Stimulated activated CD8-positive, alpha-beta memory T cell treated with anti-CD3 and anti-CD28 coated beads, Interleukin-12 subunit alpha, Interleukin-12 subunit beta, amount 100 ng/mL, for 4 hours (primary cell): ENCODE measurements at places on chromosomes 16 and 17.

DNA sequence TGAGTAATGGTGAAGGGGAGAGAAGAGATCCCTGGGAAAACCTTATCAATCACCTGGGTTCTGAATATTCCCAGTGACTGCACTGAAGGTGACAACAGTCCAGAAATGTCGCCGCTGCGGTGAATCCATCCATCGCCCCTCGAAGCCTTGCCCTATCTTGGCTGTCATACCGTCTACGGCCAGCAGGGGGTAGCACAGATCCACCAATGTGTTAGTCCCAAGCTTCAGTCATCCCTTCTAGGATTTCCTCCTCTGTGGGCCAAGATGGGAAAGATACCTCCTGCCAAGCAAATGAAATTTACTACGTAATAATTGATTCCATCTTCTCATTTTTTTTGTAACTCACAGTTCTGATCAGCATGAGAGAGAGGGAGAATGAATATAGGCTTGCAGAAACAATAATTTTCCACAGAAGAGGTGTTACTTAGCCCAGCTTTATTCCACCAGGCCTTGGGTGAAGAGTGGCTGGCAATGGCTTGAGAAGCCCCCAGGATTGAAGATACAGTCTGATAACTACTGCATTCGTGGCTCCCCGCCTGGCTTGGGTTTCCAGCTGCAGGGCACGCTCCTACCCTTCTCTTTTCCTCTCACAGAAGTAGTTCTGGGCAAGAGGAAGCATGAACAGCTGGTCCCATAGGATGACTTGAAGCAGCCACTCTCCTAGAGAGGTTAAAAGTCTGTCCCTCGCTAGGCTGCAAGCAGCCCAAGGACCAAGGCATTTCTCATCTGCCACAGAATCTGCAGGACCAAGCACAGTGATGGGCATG is 2.6 kb upstream of the FMNL1 start:
- no peak for DNase-seq

DNA sequence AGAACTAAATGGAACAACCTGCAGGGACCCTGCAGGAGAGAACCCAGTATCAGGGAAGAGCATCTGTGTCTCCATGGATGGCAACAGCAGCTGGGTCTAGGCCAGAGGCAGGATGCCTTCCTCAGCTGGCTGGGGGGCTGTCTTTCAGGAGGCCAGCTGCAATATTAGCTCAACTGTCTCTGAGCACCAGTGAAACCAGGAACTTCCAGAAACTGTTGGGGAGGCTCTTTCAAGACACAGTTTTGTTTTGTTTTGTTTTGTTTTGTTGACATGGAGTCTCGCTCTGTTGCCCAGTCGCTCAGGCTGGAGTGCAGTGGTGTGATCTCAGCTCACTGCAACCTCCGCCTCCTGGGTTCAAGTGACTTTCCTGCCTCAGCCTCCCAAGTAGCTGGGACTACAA is 7.6 kb downstream of the GPR142 start:
- DNase-seq, result no peak

DNA sequence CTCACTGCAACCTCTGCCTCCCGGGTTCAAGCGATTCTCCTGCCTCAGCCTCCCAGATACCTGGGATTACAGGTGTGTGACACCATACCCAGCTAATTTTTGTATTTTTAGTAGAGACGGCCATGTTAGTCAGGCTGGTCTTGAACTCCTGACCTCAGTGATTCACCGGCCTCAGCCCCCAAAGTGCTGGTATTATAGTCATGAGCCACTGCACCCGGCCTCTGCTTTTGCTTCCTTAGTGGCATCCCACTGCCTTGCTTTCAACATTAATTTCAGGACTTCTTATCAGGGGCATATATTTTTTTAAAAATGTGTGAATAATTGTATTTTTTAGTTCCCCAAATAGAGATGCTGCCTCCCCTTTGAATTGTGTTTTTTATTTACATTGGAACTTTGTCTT is 98.8 kb downstream of the SYCE1L start:
- no peak for DNase-seq

GRCh38 chr16:84847564-84848355 is 28.0 kb downstream of the CRISPLD2 start:
- DNase-seq, result no peak

GRCh38 chr17:7047566-7047965 is 3.7 kb upstream of the SLC16A11 start:
- no peak for DNase-seq

DNA sequence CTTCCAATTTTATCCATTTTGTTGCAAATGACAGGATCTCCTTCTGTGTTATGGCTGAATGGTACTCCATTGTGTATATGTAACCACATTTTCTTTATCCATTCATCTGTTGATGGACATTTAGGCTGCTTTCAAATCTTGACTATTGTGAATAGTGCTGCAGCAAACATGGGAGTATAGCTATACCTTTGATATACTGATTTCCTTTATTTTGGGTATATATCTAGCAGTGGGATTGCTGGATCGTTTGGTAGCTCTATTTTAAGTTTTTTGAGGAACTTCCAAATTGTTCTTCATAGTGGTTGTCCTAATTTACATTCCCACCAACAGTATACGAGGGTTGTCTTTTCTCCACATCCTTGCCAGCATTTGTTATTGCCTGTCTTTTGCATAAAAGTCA is 67.8 kb downstream of the BRIP1 start:
- DNase-seq, result no peak

- DNase-seq, result no peak
These were observed 4.7 kb downstream of the CDIPT start for GRCh38 chr16:29858149-29858849.

GRCh38 chr16:27398894-27399853 is 2.8 kb upstream of the IL21R start:
- no peak for DNase-seq

DNA sequence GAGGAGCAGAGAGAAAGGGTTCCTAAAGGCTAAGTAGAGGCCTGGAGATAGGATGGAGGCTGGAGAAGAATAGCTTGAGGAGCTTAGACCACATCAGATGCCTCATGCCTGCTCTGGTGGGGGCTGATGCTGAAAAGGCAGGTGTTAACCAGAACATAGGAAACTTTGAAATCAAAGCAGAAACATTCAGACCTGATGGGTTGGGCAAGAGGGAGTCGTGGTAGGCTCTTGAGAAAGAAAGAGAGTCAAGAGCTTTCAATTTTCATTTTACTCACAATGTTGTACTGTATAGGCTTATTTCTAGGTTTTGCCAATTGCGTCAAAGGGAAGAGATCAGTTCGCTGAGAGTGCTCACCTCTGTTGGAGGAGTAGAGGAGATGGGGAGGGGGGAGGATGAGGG is 406.6 kb upstream of the SALL1 start:
- no peak for DNase-seq

DNA sequence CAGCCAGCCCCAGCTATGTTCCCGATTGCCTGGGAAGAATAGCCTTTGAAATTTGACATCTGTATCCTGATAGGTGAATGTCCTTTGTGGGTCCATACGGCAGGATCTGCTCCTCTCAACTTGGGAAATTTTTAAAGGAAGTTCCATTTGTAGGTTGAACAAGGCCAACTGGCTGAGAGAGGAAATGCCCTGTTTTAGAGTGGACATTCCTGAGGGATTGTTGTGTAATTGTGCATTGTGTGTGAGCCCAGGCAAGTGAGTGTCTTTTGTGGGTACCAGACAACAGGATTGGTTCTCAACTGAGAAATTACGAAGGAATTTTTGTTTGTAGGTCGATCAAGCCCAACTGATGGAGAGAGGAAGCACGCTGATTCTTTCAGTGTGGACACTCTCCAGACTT is 2.6 kb upstream of the CPHXL2 start:
- no peak for DNase-seq

DNA sequence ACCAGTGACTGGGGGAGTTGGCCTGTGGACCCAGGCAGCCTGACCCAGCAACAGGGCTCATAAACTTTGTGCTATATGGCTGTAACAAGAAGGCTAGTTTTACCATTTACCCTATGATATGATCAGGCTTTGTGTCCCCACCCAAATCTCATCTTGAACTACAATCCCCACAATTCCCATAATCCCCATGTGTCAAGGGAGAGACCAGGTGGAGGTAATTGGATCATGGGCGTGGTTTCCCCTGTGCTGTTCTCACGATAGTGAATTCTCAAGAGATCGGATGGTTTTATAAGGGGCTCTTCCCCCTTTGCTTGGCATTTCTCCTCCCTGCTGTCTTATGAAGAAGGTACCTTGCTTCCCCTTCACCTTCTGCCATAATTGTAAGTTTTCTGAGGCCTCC is 111.2 kb upstream of the NLRP1 start:
- DNase-seq, result no peak

DNA sequence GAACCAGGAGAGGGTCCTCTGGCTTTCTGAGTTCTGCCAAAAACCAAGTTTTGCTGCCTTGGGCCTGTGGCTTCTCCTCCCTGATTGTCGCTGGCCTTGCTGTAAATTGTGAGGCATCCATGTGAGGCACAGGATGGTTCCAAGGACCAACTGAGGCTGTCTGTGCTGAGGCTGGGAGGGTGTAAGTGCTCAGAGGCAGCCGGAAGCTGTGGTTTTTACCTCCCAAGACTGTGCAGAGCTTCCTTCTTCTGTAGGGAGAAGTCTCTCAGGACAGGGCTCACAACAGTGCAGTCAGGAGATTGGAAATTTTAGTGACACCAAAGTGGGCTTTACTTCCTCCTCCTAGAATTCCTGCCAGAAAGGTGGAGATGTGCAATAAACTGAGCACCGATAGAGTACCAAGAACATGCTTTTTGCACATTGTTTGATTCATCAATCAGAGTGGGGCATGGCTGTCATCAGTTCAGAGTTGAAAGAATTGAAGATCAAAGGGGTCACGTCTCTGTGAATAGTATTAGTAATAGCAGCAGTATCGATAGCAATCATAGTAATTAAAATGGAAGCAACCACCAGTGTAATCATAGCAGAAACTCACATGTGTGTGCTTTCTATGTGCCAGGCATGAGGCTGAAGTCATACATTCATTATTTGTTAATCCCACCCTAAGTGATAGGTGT is 467.1 kb downstream of the WWOX start:
- DNase-seq, result no peak

DNA sequence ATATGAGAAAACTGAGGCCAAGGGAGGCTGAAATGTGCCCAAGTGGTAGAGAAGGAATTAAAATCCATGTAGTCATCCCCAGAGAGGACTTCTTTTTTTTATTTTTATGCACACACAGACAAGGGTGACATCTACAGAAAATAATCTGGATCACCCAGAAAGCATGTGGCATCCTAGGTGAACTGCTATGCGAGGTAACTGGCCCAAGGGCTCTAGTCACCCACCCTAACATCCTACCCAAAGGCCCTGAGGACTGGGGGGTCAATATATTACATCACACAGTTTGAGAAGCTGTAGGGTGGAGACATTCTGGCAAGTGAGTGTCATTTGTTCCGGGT is 23.3 kb downstream of the TEX14 start:
- DNase-seq, result no peak
